ENCODE measurements at places on chromosomes 4 and X. TPM values are rescaled to one million over a fixed set of nuclear protein-coding genes. Genes with fewer than 3 reads are reported as not detected.

DNA sequence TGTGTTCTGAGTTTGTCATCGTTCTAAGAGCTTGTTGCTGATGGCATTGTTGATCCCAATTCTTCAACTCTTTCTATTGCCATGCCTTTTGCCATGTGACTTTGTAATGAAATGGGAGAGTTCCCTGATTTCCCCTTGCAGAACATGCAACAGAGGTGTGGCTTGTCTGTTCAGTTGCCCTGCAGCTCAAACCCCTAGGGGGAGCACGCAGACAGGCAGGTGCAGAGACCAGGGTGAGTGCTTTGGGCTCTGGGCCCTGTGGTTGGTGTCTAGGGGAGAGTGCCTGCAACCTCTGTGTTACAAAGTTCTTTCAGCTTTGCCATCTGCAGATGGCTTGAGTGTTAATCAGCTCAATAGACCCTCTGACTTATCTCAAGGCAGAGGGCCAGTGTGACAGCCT is 332.7 kb downstream of the MID1IP1 start:
- DNase-seq, result no peak

DNA sequence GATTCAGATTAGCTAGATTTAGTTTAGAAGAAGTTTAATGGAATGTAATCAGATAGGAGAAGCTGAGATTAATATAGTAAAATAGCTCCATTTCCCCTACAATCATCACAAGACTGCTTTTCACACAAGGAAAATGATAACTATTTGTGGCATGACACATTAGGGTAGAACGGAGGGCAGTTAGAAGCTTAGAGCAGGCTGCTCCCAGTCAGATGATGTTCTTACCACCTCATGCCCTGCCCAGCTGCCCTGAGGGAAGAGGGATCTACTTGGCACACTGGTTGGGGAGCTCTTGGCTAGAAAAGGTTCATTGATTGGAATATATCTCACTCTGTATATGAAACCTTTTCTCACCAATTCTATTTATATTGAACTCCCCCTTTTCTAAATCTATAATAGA is 180.7 kb upstream of the IL15 start:
- no peak for DNase-seq

DNA sequence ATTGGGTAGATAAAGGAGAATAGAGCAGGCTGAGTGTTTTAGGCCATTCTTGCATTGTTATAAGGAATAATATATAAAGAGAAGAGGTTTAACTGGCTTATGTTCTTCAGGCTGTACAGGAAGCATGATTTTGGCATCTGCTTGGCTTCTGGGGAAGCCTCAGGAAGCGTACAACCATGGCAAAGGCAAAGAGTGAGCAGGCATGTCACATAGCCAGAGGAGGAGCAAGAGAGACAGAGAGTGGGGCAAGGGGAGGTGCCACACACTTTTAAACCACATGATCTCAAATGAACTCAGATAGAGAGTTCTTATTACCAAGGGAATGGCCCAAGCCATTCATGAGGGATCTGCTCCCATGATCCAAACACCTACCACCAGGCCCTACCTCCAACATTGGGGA is 4.4 kb upstream of the METTL14 start:
- no peak for DNase-seq

KCND1 gene
- polyA plus RNA-seq, result 1.4 TPM

GRCh38 chr4:174579421-174579820 is 57.1 kb upstream of the HPGD start:
- DNase-seq, result no peak

EFNB1 gene
- 51.1 TPM for polyA plus RNA-seq

DNA sequence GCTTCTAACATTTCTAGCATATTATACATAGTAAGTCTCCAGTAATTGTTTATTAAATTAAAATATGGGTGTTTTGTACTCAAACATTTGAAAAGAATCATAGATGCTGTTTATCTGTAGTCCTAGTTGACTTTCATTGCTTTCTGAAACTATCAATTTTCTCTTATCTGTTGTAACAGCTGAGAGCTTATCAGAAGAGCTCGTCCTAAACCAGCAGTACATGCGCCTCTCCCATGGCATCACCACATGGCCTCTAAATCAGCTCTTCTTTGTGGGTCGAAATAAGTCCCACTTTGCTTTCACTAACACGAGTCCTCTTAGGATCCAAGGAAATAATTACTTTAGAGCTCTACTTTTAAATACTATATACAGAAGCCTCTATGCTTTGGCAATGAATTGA is 55.1 kb downstream of the PPP3CA start:
- DNase-seq, result no peak

GRCh38 chr4:93687304-93687703 is 141.2 kb upstream of the ATOH1 start:
- DNase-seq, result no peak

- no peak for DNase-seq
Observed at GRCh38 chr4:133801883-133802282, 399.7 kb downstream of the PABPC4L start.

- DNase-seq, result no peak
Observed at GRCh38 chrX:1181170-1181569, 31.3 kb downstream of the CRLF2 start.

GRCh38 chrX:38803588-38804431 is 2.6 kb downstream of the MID1IP1 start:
- DNase-seq, result peak; percentile 73

DNA sequence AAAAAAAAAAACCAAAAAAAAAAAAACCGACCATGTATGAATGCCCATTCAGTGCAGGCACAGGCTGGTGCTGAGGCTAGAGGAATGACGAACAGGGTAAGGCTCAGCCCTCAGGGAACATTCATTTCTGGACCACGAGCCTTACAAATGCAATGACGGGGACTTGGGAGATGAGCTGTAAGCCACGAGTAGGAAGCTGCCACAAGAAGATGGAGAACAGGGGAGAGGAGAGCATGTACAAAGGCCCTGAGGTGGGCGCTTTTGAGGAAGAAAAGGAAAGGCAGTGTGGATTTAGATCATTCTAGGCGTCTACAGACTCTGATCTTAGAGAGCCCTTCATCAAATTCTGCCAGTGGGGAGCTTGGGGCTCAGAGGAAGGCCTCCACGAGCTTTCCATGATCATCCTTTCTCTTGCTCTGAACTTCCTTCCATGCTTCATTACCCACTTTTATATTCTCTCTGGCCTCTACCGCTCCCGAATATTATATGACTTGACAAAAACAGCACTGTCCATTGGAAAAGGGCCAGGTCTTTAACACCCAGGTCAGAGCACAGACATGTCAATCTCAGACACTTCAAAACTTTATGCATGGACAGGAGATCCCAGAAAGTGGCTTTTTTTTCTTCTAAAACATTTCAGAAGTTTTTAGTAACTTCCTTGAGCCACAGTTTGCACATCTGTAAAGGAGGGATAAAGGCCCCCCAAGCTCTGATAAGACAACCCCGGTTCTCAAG is 3.3 kb upstream of the ZNF518B start:
- no peak for DNase-seq

CCDC120 gene
- 4.6 TPM for polyA plus RNA-seq

GRCh38 chr4:47145630-47146029 is 114.3 kb downstream of the GABRB1 start:
- DNase-seq, result no peak

GTPBP6 gene
- 62.7 TPM for polyA plus RNA-seq

DNA sequence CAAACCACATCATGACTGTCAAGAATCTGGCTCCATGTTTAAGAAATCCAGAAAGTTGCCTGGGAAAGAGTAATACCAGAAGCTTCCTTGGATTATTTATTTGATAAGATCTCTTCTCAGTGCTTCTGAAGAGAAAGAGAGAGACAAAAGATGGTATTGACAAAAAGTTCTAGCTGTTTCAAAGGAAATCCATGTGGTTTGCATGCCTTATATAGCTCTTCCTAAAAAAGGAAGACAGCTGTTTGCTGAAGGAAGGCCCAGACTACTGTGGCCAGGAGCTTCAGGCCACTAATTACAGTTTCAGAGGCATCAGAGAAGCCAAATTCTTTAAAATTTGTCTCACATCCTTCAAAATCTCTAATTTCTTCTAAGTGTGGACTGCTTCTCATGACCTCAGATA is 565.2 kb upstream of the SLIT2 start:
- no peak for DNase-seq

Measured in hindlimb muscle (tissue), 1 donor.